ENCODE measurements at places on chromosomes 6 and 20.

- no peak for DNase-seq
Measured at GRCh38 chr6:145898376-145898775, 65.8 kb downstream of the SHPRH start.

- no peak for DNase-seq
Measured at GRCh38 chr6:42419490-42420280, 32.0 kb downstream of the TRERF1 start.

DNA sequence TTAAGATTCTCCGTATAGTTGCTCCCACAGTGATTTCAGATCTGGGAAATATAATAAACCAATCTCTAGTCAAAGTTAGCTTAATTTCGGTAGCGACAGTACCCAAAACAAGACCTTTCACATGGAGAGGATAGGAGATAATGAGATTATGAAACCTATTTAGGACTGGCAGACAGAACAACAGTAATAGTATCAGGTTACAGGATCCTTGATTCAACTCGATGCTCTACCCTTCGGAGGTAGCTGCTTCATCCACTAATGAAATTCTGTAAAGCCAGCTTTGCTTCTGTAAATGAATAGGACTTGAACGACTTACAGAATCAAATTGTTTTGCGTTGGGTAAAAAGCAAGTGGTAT lies 534 bp upstream of the AKIRIN2 start:
- no peak for DNase-seq

- no peak for DNase-seq
Measured at GRCh38 chr6:107716688-107717089, 107.4 kb downstream of the SCML4 start.
